ENCODE measurements at places on chromosomes 3 and 15.

GRCh38 chr3:98032904-98033303 lies 2.2 kb downstream of the GABRR3 start:
- no peak for DNase-seq

GRCh38 chr3:40265181-40265580 lies 44.3 kb upstream of the EIF1B start:
- DNase-seq, result no peak

DNA sequence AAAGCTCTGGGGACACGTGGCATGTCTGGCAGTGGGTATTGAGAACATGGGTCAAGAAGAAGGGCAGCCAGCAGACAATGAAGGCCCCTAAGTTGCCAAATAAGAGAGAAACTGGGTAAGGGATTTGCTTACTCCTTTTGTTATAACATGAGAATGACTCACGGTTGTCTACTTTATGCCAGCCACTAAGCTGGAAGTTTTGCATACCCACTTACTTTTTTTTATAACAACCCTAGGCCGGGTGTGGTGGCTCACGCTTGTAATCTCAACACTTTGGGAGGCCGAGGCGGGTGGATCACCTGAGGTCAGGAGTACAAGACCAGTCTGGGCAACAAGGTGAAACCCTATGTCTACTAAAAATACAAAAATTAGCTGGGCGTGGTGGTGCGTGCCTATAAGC lies 50.0 kb downstream of the DRD3 start:
- no peak for DNase-seq

GRCh38 chr15:92822216-92823144 lies 77.6 kb upstream of the CHD2 start:
- no peak for DNase-seq

DNA sequence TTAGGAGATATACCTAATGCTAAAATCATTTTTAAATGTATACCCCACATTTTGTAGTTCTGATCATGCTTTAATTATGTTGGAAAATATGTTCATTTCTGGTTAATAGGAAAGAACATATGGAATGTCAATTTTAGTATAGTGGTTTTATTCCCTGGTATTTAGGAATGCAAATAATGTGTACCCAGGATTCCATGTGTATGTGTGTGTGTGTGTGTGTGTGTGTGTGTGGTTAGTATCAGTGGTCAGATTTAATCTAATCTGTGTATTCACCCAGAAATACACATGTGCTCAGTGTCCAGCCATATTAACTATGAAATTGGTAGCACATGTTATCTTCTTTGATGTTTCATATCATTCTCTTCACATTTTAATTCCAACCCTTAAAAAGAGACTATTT lies 233.5 kb upstream of the DCBLD2 start:
- no peak for DNase-seq

DNA sequence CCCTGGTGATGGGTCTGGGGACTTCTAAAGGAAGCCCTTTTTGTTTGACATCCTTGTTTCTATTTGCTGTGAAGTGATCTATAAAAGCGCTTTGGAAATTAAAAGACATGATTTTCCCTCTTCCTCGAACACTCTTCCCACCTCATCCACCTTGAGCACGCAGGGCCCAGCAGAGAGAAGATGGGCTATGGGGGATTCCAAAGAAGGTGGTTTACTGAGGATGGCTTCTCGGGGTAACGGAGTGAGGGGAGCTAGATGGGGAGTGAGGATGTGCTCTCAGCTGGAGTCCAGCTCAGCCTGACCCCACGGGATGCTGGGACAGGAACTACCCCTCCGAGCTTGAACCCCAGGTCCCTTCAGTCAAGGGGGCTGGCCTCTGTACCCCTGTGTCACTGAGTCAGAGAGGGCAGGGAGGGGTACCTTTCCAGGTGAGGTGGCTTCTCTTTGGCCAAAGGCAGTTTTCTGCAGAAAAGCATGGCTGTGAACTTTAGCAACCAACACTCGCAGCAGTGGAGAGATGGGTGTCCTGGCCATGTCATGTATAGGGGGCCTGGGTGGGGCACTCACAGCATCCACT lies 180.7 kb upstream of the SMAD3 start:
- no peak for DNase-seq

DNA sequence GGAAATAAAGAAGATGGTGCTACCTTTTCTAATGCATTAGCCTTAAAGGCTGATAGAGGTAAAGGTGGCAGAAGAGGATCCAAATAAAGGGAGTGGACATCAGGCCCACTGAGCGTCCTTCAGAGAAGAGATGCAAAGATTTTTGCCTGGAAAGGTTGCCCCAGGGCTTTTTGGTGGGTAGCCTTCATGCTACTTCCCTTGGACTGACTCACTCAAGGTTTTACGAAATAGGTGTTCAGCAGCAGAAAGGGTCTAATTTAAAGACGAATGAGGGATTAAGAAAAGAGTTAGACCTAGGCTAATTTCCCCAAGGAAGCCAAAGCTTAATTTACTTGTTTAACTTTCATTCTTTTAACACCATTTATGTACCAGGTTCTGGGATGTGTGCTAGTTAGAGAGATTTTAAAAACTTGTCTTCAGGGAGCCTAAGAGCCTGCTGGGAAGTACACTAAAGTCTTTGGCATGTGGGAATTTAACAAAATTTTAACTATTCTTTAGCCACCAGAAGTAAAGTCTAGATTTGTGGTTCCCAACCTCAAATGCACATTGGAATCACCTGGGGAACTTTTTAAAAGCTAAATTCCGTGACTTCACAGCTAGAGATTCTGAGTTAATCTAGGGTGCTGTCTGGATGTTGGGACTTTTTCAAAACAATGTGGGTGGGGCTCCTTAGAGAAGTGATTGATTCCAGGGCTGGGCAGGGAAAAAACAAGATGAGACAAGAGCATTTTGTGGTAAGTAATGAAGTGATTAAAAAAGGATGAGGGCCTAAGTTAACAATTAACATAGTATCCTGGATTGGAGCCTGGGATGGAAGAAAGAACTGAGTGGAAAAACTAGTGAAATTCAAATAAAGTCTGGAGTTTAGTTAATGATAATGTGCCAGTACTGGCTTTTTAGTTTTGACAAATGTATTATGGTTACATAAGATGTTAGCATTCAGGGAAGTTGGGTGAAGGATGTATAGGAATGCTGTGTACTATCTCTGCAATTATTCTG lies 3.4 kb downstream of the IL20RB start:
- no peak for DNase-seq

DNA sequence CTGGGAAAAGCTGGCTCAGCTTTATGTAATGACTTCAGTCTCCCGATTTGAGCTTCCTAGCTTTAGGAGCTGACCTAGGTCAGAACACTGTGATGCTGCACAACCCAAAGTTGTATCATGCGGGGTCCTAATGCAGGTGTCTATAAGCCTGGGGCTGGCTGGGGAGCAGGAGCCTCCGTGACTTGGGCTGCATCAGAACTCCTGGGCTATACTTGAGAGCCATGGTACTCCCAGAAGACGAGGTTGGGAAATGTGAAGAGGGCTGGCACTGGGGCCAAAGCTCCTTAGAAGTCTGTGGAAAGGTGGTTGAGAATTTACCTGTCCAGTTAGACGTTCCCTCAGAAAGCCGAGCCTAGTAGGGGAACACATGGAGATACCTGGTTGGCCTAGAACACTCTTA lies 57.0 kb downstream of the BSN start:
- no peak for DNase-seq

- no peak for DNase-seq
Observed at GRCh38 chr15:29568840-29569532, 253.3 kb downstream of the TJP1 start.

DNA sequence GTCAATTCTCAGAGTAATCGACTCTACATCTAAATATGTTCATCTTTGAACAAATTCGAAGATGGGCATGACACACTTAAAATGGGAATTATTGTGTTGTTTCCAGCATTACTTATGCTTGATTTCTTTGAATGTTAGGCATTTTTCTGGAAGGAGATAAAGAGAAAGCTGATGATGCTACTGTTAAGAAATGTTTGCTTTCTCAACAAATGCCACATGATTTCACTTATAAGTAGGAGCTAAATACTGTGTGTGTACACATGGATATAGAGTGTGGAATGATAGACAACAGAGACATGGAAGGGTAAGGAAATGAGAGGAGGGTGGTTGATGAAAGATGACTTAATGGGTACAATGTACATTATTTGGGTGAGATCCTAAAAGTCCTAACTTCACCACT lies 400.9 kb downstream of the TBL1XR1 start:
- DNase-seq, result no peak

- no peak for DNase-seq
Observed at GRCh38 chr3:110697961-110698360, 373.7 kb upstream of the NECTIN3 start.

DNA sequence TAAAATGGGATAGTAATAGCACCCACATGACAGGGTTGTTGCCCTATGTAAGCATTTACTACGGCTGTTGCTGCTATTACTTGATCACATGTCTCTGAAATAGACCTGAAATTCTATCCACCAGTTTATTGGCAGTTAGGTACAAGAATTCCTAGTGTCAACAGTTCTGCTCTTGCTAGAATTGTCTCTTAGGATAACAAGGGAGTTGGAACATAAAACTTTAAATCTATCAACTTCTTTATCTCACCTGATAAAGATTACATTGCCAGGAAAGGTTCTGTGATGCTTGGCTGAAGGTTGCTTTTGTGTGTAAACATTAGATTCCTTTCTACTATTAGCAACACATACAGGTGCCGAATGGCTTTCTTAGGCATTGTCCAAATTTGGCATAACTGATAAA lies 38.7 kb downstream of the ATP13A4 start:
- DNase-seq, result no peak

DNA sequence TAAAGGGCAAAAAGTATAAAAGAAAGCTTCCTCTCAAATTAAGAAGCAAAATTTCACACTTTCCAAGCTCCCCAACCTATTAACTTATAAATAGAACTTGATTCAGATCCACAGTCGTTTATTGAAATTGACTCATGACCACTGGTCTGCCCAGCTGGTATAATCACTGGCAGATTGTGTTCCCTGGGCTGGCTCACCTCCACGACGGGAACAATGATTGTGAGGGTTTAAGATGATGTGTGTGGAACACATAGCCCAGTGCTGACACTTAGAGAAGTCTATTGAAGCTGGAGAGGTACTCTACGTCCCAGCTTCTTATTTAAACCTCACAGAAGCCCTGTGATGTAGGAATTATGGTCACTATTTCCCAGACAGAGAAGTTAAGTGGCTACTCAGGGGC lies 90.4 kb downstream of the MB21D2 start:
- no peak for DNase-seq

GRCh38 chr3:123343296-123344174 lies 105.4 kb downstream of the ADCY5 start:
- DNase-seq, result no peak

DNA sequence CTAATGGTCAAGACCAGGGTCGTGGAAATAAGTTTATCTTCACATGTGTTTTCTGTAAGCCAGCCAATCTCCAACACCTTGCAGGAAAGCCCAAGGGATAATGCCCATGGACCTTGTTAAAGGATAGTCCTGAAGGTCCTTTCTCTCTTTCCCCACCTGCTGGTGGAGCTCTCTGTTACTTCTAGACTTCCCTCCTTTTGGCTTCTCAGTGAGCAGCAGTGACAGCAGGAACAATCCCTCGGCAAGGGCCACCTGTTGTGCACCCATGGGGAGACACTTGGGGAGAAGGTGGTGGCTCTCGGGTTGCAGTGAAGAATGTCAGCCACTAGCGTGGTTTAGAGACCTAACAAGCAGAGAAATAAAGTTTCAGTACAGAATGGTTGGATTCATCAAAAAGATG lies 84.0 kb upstream of the OSBPL11 start:
- no peak for DNase-seq

DNA sequence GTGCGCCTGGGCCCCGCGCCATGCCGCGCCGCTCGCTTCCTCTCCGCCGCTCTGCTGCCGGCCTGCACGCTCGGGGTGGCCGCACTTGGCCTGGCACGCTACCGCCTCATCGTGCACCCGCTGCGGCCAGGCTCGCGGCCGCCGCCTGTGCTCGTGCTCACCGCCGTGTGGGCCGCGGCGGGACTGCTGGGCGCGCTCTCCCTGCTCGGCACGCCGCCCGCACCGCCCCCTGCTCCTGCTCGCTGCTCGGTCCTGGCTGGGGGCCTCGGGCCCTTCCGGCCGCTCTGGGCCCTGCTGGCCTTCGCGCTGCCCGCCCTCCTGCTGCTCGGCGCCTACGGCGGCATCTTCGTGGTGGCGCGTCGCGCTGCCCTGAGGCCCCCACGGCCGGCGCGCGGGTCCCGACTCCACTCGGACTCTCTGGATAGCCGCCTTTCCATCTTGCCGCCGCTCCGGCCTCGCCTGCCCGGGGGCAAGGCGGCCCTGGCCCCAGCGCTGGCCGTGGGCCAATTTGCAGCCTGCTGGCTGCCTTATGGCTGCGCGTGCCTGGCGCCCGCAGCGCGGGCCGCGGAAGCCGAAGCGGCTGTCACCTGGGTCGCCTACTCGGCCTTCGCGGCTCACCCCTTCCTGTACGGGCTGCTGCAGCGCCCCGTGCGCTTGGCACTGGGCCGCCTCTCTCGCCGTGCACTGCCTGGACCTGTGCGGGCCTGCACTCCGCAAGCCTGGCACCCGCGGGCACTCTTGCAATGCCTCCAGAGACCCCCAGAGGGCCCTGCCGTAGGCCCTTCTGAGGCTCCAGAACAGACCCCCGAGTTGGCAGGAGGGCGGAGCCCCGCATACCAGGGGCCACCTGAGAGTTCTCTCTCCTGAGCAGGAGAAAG lies 951 bp downstream of the GPR62 start:
- peak; percentile 44 for DNase-seq
